HFF-Myc (cell line): ENCODE measurements at places on chromosomes 11 and 22.

GRCh38 chr22:27748349-27748748, 53.2 kb downstream of the MN1 start:
- DNase-seq: no peak

DNA sequence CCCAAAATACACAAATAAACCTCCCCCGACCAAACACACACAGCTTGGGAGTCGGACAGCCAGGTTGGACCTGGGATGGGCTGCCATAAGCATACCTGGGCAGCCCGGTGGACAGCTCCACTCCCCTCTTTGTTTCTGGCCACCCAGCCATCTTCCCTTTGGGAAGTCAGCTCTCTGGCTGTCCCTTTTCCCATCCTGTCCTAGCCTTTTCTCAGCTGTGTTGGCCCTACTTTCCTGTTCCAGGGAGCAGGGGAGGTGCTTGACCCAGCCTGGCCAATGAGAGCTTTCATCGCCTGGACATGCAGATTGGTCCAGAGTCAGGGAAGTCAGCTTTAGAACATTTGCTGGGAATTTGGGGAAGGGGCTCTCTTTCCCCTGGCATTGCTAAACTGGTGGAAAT, 68.7 kb upstream of the NECTIN1 start:
- no peak for DNase-seq

DNA sequence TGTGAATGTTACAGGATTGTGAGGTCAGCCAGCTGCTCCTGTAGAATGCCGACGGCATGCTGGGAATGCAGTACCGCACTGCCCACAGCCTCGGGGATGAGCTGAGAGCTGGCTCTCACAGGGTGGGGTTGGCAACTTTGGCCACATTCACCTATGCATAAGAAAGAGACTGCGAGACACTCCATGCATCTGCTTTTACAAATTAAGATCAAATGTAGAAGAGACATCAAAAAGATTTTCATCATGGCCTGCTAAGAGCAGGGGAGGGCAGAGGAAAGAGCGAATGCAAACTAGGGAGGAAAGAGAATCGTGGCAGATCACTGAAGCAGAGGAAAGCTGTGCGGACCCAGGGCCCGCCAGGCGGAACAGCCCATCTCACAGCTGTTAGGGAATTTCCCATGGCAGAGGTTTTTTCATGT, 49.8 kb upstream of the SPATA19 start:
- no peak for DNase-seq

GRCh38 chr11:65616575-65617001, 1.0 kb downstream of the PCNX3 start:
- no peak for DNase-seq

- DNase-seq: peak; percentile 66
These were observed 14.8 kb downstream of the PLEKHB1 start for GRCh38 chr11:73661035-73661628.

GRCh38 chr22:48796310-48797015, 1031.2 kb downstream of the BRD1 start:
- DNase-seq: no peak

GRCh38 chr11:26739366-26740073, 17.7 kb upstream of the SLC5A12 start:
- DNase-seq: no peak

- DNase-seq: no peak
These were observed 571 bp downstream of the P2RX6 start for GRCh38 chr22:21015466-21016006.

DNA sequence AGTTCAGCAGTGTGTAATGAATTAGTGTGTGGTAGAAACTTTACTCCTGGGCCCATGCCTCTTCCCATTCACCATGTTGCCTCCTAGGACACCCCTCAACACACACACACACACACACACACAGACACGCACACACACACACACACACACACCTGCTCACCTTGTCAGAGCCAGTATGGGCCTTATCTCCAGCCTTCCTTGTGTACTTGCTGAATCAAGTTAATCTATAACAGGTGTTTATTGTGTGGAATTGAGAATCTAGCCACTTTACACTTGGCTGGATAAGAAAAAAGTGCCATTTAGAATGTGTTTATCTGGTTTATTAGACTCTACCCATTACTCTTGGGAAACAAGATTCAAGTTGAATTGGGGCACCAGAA, 14.5 kb upstream of the ZDHHC13 start:
- DNase-seq: no peak

- DNase-seq: no peak
These were observed 217.8 kb downstream of the FAM76B start for GRCh38 chr11:95571718-95572260.

DNA sequence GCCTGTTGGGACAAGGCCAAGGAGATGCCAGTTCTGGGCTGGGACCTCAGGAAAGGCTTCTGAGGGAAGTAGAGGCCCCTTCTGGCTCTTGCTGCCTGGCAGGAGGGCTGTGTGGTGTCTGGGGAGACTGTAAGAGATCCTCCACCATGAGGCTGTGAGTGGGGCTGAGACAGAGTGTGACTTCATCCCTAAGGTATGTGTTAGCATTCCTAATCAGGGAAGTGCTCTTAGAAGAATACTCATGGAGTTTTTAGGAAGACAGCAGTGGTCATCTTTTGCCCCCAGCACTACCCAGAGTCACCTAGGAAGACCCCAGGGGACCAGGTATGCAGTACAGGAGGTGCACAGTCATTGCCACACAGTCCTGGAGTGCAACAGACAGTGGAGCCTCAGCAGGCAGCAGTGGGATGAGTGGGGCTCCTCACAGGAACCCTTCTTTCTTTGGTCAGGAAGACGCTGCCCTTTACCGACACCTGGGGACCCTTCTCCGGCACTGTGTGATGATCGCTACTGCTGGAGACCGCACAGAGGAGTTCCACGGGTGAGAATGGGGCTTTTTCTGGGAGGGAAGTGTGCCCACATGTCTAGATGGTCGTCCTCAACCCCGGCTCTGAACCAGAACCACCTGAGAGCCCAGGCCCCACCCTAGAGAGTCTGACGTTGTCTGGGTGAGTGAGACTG, 2.8 kb downstream of the RIC8A start:
- peak; percentile 35 for DNase-seq

DNA sequence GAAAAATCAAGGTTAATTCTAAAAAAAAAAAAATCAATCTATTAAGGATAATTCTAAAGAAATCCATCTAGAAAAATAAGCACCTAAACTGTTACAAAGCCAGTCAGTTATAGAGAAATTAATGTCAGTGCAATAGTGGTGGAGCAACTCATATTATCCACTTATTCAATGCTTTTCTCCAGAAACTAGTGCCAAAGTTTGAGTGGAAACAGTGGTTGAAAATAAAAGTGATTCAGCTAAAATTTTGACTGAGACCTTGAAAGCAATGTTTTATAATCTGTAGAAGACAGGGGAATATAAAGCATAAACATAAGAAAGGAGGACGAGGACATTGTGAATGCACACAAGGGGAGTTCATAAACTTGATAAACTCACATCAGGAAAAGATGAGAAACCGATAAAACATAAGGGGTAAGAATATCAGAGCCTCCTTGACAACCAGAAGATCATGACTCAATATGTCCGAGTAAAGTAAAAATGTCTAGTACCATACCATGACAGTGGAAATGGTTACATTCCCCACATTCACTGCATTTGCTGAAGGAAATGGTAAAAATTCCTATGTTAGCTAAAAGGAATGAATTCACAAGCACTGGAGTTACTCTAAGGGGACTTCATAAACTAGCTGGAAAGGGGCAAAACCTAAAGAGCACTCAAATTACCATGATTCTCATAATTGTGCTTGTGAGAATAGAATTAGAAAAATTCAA, 58.7 kb upstream of the SLC5A12 start:
- DNase-seq: no peak

GRCh38 chr11:8527939-8528338, 66.1 kb downstream of the STK33 start:
- no peak for DNase-seq

DNA sequence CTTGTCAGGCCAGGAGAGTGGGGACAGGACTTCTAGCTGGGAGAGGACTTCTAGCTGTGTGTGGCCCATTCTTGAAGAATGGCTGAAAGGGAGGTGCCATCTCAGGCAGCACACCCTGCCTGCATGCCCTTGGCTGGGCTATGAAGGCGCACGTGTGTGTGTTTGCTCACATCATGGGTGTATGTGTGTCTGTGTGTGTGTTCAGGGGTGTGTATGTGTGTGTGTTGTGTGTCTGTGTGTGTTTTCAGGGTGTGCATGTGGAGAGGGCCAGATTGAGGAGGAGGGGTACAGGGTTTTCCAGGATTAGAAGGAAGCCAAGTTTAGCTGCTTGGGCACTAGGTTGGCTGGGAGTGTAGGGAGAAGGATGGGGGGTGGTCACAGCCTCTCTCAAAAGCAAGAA, 16.6 kb downstream of the TP53I11 start:
- DNase-seq: no peak

- no peak for DNase-seq
These were observed 45.4 kb downstream of the SOX6 start for GRCh38 chr11:16310943-16311342.

DNA sequence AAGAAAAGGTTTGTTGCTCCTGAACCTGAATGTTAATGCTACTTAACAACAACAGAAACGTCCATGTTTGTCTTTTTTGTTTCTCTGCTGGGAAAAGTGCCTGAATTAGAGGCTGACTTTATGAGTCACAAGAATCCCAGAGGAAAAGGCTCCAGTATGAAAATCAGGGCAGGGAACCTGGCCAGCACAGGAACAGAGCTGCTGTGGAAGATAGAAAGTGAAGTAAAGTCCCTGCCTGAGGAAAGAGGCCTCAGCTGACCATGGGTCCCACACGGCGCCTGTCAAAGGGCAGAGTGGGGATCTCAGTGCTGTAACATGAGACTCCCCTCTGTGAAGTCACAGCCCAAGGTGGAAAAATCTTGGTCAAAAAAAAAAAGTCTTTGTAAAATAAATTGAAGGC, 632.3 kb upstream of the CCDC90B start:
- DNase-seq: no peak

DNA sequence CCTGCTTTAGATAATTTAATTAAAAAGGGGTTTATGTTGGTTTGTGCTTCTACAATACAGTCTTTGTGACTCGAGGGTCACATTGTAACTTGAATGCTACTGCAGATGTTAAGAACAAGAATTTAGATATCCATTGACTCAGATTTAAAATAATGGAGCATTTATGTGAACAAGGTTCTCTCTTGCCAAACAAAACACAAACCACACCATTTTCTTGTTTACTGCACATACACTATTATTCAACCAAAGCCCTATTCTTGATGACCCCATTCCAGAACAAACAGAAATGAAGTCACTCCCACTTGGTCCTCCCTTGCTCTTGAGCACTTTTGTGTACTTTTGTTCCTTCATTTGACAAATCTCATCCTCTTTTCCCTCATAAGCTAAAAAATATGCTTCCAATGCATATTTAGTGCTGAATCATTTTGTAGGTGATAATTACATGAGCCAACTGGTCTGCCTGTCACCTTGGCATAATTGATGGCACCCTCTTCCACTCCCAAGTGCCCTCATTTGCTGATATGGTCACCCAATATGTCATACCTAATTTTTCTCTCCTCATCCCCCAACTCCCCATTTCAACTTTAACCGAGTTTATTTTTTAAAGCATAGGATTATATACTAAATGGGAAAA, 2.8 kb downstream of the C11orf71 start:
- DNase-seq: no peak

- no peak for DNase-seq
These were observed 5.1 kb downstream of the SNU13 start for GRCh38 chr22:41683616-41684015.

GRCh38 chr11:124900464-124900863, 2.8 kb upstream of the ROBO4 start:
- peak; percentile 85 for DNase-seq

- DNase-seq: no peak
These were observed 17.6 kb downstream of the PPIL2 start for GRCh38 chr22:21683401-21683811.

GRCh38 chr11:78562398-78562797, 12.3 kb downstream of the NARS2 start:
- DNase-seq: no peak

DNA sequence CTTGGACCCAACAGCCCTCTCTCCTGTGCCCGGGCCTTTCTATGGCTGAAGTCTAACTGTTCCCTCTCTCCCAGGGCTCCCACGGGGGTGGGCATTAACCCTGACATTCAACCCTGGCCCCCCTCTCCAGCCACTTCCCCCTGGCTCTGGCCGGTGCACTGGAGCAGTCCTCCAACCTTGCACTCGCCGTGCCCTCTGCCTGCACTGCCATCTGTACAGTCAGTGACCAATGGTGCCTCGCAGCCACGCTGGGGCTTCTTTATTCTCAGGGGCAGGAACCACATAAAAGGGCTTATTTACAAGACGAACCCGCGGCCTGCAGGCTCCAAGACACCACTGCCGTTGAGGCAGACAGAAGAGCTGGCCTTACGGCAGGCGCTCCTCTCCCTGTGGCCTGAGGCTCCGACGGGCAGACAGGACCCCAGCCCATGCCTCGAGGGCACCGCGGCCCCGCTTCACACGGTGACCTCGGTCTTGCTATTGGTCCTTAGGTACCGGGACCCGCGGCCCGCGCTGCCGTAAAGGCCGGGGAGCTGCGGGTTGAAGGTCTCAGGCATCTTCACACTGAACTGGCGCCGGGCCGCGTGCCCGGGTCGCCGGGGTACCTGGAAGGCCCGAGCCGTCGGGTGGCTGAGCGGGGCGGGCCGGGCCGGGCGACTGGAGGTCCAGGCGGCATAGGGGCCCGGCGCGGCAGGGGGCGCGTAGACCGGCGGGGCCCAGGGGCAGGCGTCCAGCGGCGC, 5.4 kb downstream of the SHISA8 start:
- no peak for DNase-seq

DNA sequence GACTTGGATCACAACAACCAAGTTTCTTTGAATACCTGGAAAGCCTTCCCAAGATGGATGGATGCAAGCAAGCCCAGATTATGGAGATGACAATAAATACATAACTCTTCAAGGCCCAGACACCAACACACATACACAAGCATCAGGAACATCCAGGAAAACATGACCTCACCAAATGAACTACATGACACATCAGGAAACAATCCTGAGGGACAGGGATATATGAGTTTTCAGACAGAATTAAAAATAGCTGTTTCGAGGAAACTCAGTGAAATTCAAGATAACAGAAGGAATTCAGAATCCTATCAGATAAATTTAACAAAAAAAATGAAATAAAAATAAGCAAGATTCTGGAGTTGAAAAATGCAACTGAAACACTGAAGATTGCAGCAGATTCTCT, 659.4 kb downstream of the METTL15 start:
- no peak for DNase-seq

DNA sequence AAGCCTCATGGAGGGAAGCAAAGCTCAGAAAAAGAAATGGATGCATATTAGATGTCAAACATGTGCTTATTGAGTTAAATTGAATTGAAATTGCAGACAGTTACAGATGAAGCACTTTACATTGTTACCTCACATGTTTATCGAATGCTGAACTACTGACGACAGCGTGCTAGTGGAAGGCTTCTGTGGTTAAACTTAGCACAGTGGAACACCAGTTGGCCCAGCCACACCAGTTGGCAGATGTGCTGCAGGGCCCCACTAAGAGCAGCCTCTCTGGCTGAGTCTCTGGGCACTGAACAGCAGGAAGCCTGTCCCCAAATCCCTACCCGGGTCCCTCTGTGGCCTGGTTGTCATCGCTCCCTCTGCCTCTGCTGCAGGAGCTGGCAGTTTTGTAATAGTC, 242.1 kb downstream of the NTM start:
- no peak for DNase-seq

GRCh38 chr22:35357883-35358621, 22.8 kb upstream of the HMOX1 start:
- no peak for DNase-seq

GRCh38 chr22:29715240-29715639, 4.6 kb upstream of the CABP7 start:
- DNase-seq: no peak
